NCI-H226 (cell line): ENCODE measurements at places on chromosomes 6 and 20.

- DNase-seq, result no peak
Measured at GRCh38 chr6:150144294-150144868, 1.5 kb downstream of the PPP1R14C start.

DNA sequence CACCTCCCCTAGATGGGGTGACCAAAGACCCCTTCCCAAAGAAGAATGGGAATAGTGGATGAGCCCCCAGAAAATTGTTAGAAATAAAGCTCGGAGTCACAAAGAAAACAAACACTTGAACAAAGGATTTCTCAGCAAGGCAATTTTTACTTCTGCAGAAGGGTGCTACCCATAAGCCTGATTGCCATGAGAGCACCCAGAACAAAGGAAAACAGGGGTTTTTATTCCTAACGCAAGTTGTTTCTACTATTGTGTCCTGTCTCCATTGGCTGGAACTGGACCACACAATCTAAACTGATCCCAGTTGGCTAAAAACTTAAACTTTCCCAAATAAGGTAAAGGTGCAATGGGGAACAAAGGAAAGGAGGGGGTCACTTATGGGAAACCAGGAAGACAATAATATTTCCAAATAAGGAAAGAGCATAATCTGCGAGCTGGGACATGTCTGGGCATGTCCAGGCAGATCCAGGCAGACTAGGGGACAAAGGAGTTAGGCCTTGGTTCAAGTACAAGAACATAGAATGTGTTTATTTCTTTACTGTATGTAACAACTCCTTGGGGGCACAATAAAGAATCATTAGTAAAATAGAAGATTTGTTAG is 20.0 kb downstream of the HLA-B start:
- DNase-seq, result no peak

GRCh38 chr6:5724911-5725310 is 281.8 kb downstream of the NRN1 start:
- DNase-seq, result no peak

GRCh38 chr6:155106456-155107115 is 111.5 kb downstream of the TIAM2 start:
- no peak for DNase-seq

GRCh38 chr6:36717231-36717825 is 19.7 kb downstream of the RAB44 start:
- no peak for DNase-seq

GRCh38 chr6:105787747-105788146 is 298.4 kb upstream of the PRDM1 start:
- no peak for DNase-seq

DNA sequence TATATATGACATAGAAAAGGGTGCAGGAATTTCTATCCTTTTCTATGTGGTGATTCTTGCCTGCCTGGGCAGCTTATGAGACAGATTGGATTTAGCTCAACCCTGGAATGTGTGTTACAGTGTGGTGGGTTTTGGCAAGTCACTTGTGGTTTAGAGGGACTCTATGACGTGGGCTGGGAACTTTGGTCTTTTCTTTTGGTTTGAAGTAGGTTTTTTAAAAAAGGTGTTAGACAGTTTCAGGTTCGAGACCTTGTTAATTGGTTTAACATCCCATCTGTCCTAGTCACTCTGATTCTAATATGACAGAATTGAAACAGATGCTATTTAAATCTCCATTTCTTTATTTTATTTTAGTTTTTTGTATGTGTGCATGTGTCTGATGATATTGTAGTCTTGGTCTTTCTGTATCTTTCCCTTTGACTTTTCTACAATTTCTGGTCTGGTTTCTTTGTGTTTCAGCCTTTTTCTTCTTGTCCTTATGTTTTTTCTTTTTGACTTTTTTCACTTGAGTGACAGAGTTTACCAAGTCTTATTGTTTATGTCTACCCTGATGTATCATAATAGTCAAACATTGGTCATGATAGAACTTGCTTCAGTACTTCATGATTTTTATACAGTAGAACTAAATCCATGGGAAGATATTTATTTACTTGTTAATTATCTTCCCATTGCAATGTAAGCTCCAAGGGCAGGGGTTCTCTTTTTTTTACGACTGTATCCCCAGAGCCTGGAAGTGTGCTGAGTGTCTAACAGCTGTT is 174.3 kb downstream of the CDKAL1 start:
- no peak for DNase-seq

DNA sequence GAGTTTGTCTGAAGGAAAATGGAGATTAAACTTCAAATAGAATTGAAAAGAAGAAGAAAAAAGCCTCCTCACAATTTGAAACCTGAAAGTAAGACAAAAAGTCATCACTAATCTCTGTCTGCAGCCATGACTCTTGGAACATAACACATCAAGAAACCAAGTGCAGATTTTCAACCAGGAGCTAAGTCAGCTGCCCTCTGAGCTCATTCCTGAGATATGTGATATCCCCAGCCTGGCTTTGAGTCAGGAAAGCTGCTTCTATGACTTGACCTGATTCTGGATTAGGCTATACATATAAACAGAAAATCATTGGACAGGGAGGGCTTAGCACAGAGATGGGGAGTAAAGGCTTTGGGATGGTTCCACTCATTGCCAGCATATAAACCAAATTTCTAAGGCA is 891.4 kb downstream of the TFAP2A start:
- peak; percentile 91 for DNase-seq

DNA sequence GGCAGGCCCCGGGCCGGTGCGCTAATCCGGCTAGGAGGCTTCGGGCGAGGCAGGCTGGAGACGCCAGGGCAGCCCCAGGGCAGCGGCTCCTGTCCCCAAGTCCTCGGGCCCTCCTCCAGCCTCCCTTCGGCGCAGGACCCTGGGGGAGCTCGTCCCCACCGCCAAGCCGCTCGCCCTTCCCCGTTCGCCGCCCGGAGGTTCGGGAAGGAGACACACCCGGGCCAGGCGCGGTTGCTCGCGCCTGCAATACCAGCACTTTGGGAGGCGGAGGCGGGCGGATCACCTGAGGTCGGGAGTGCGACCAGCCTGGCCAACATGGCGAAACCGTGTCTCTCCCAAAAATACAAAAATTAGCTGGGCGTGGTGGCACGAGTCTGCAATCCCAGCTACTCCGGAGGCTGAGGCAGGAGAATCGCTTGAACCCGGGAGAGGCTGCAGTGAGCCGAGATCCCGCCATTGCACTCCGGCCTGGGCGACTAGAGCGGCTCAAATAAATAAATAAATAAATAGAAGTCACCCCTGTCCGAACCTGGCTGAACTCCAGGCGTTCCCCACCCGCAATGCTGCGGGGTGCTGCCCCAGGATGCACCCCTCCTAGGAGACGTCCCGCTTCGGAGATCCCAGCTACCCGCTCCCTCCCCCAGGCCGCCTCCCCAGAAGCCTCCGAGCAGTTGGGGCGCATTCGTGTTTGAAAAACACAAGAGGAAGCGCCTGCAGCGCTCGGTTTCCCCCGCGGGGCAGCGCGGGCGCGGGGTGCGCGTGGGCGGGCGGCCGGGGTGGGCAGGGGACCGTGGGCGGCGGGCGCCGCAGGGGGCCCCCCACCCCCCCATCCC is 27.5 kb downstream of the SERPINB9 start:
- no peak for DNase-seq

- DNase-seq, result no peak
Measured at GRCh38 chr6:20853828-20854227, 319.6 kb downstream of the CDKAL1 start.

- no peak for DNase-seq
Measured at GRCh38 chr20:6485351-6485750, 282.1 kb upstream of the BMP2 start.

GRCh38 chr6:119237177-119237715 is 112.3 kb downstream of the MAN1A1 start:
- DNase-seq, result no peak

- no peak for DNase-seq
Measured at GRCh38 chr6:68880050-68880813, 245.2 kb downstream of the ADGRB3 start.
